ENCODE measurements at places on chromosomes 2 and 18.

GRCh38 chr18:63997606-63998005, 27.7 kb downstream of the SERPINB8 start:
- no peak for DNase-seq

- no peak for DNase-seq
These were observed 1442.6 kb downstream of the SUCLG1 start for GRCh38 chr2:83016343-83017110.

DNA sequence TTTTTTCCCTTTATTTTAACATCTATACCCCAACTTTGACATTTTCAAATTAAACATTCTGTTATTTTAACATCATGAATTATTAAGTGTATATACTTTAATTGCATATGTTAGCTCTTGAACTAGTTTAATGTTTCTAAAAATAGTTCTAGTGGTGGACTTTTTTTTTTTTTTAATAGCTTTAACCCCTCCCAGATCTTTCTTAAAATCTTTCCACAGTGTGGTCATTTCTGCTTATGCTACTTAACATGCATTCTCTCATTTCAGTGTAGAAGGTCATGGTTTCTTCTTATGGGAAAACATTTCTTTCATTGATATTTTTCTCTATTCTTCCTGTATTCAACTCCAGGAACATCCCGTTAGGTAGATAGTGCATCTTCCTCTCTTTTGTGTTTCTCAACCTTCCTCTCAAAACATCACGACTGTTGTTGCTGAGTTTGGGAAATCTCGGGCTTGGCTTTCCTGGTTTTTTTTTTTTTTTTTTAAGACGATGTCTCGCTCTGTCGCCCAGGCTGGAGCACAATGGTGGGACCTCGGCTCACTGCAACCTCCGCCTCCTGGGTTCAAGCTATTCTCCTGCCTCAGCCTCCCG, 849 bp upstream of the TMEM18 start:
- DNase-seq: no peak

DNA sequence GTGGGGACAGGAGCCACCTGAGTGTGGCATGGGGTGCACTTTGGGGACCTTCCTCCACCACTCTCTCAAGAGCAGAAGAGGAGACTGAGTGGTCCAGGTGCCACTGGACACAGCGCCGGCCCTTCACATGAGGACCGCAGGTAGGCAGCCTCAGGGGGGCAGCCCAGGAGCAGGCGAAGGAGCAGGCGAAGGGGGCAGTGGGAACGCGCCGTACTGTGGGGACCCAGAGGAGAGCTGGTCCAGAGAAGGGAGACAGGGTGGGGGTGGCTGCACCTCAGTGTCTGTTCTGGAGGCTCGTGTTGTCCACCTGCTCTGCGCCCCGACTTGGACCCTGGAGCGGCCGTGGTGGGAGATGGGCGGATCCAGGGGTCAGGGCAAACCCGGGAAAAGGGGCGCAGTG, 55.0 kb downstream of the AQP12A start:
- DNase-seq: no peak

GRCh38 chr2:140596447-140596846, 1534.4 kb downstream of the LRP1B start:
- no peak for DNase-seq

DNA sequence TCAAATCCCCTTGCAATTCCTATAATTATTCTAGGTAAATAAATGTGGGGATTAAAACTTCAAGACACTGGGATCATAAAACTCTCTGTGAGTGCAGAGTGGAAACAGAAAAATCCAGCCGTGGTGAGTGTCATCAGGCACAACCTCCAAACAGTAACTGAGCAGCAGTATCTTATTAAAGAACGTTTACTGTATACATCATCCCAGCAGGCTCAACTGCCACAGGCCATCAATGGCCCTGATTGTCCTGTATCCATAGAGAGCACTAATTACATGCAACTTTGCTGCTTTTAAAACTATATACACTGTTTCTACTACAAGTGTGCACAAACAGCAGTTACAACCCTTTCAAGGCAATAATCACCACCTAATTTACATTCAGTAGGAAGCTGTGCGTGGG, 23.9 kb downstream of the GAREM1 start:
- no peak for DNase-seq

DNA sequence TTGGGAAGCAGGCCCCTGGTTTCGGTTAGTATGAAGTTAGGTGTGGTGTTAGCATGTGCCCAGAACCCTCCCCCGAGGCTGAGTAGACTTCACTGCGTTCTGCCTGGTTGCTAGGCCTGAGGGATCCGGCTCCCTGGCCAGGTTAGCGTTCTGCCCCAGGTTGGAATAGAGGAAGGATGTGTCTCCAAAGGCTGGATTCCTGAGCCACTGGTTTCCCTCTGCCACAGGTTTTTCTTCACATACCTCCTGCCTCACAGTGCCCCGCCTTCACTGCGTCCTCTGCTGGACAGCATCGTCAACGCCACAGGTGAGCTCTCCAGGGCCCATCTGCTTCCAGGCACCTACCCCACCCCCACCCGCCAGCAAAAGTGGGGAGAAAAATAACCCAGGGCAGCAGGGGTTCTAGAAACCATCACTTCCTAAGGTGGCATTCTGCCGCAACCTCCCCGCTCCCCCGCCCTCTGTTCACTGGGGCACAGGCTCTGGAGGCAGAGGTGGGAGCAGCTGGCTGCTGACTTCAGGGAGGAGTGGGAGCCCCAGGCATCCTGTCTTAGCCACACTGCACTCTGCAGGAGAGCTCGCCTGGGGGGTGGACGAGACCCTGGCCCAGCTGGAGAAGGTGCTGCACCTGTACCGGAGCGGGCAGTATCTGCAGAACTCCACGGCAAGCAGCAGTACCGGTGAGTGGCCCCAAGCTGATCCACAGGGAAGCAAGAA, 7.1 kb downstream of the PKDCC start:
- DNase-seq: no peak
